GM20000 (cell line): ENCODE measurements at places on chromosomes 1 and 21.

- DNase-seq = no peak
These were observed 71.5 kb downstream of the UMODL1 start for GRCh38 chr21:42142627-42143026.

- peak; percentile 76 for DNase-seq
These were observed 64.3 kb upstream of the MORC3 start for GRCh38 chr21:36255663-36256062.

- no peak for DNase-seq
These were observed 565.2 kb downstream of the PTPRU start for GRCh38 chr1:29801561-29801973.

- no peak for DNase-seq
These were observed 1.5 kb upstream of the RPTN start for GRCh38 chr1:152160576-152160975.

DNA sequence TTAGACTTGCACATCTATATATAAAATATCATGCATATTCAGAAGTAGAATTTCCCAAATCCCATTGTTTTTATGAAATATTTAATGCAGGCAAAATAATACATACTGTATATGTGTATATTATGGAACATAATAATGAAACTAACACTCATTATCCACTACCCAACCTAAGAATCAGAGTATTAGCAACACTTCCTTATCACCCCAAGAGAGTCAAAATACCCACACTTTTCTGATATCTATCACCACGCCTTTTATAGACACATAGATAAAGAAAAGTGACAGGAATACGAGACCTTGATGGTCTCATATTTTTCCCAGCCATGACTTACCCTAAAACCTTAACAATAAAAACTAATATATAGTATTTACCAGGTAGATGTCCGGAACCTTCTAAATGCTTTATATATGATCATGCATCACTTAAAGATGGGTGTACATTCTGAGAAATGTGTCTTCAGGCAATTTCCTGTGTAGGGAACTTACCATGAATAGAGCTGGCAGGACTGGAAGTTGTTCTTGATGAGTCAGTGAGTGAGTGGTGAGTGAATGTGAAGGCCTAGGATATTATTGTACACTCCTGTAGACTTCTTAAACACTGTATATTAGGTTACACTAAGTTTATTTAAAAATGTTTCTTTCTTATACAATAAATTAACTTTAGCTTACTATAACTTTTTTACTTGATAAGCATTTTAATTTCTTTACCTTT, 45.5 kb downstream of the TNFSF4 start:
- no peak for DNase-seq

GRCh38 chr1:205375835-205376545, 19.3 kb upstream of the KLHDC8A start:
- no peak for DNase-seq

DNA sequence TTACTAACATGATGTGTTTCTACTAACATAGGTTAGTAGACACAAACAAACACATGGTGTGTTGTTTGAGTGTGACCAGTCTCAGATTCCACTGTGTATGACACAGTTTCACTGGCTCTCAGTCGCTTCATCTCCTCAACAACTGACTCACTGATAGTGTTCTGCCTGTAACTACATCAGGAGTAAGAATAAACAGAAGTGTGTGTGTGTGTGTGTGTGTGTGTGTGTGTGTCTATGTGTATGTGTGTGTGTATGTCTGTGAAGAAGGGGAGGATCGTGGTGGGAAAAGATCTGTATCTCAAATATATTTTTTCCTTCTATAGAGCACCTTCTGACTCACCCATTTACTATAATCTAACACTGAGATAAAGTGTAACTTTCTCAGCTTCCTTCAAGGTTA, 391.0 kb downstream of the PTPRC start:
- DNase-seq = no peak

GRCh38 chr1:28985427-28985826, 71.1 kb downstream of the EPB41 start:
- DNase-seq = no peak

DNA sequence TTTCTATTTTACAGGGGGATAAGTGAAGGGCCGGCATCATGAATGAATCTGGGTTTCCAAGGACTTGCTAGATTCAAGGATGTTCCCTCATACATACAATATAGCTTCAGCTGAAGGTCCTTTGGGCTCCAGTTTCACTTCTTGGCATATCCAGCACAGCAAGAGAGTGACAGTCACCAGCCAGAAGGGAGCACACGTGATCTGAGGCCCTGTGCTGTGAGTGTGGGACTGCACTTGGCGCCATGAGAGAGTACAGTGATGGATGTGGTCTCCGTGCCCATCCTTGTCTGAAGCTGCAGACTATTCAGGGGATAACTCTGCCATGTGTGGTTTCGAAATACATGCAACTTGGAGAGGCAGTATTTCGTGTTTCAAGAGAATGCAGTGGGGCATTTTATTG, 159.7 kb upstream of the DSCAM start:
- DNase-seq = no peak

GRCh38 chr1:14755518-14756252, 157.2 kb downstream of the KAZN start:
- no peak for DNase-seq

GRCh38 chr1:95509989-95510388, 276.0 kb downstream of the RWDD3 start:
- no peak for DNase-seq

DNA sequence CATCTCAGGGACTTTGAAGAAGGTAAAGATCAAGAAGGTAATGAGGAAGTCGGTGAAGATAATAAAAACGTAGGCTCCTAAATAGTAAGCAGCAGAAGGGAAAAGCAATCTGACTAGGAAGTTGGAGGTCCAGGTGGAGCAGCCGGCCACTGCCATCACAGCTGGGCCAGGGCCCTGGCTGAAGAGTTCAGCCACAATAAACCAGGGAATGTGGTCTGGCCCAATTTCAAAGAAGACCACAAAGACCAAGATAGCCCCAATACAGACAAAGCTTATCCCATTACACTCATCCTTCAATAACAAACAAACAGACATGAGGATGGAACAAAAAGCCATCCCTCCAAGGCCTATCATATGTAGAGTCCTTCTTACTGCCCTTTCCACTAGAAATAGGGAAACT, 18.4 kb upstream of the JAK1 start:
- DNase-seq = no peak

GRCh38 chr21:32233055-32233546, 45.7 kb downstream of the MIS18A start:
- no peak for DNase-seq

DNA sequence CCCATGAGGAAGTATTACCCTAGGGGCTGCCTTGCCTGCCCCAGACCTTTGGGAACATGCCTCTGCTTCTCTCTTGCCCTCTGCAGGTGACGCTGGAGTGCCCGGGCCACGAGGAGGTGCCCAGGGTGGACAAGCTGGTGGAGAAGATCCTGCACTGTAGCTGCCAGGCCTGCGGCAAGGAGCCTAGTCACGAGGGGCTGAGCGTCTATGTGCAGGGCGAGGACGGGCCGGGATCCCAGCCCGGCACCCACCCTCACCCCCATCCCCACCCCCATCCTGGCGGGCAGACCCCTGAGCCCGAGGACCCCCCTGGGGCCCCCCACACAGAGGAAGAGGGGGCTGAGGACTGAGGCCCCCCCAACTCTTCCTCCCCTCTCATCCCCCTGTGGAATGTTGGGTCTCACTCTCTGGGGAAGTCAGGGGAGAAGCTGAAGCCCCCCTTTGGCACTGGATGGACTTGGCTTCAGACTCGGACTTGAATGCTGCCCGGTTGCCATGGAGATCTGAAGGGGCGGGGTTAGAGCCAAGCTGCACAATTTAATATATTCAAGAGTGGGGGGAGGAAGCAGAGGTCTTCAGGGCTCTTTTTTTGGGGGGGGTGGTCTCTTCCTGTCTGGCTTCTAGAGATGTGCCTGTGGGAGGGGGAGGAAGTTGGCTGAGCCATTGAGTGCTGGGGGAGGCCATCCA, 7.8 kb upstream of the HTR6 start:
- DNase-seq = no peak
